ENCODE measurements at places on chromosomes 16 and 17. TPM values are rescaled to one million over a fixed set of nuclear protein-coding genes. Genes with fewer than 3 reads are reported as not detected.

The TEX19 gene
- 0.60 TPM for total RNA-seq

The PYDC1 gene
- total RNA-seq = not detected

The CDC27 gene
- total RNA-seq = 87.6 TPM

The RNU2-1 gene
- not detected for total RNA-seq

The KRTAP17-1 gene
- not detected for total RNA-seq

The FBXO39 gene
- total RNA-seq = not detected

The MYH13 gene
- total RNA-seq = not detected

The CDH5 gene
- total RNA-seq = 0.09 TPM

The AATK gene
- total RNA-seq = 0.28 TPM

The LONP2 gene
- 29.8 TPM for total RNA-seq

The CD300LB gene
- total RNA-seq = 0.03 TPM

The SCARF1 gene
- total RNA-seq = 0.32 TPM

The TBC1D3 gene
- not detected for total RNA-seq

The PRM2 gene
- not detected for total RNA-seq

The KRT32 gene
- total RNA-seq = not detected

The MT3 gene
- 0.28 TPM for total RNA-seq

The HCRT gene
- 0.25 TPM for total RNA-seq

The MYH8 gene
- not detected for total RNA-seq

The ARHGDIG gene
- 3.4 TPM for total RNA-seq

The SLC22A31 gene
- 1.3 TPM for total RNA-seq

The SLC35G6 gene
- not detected for total RNA-seq

The PHOSPHO1 gene
- 0.92 TPM for total RNA-seq

Data from A549 treated with CORT108297 at 1 μM for 4 hours (cell line).